ENCODE measurements at places on chromosomes 3 and 15. TPM values are rescaled to one million over a fixed set of nuclear protein-coding genes. Genes with fewer than 3 reads are reported as not detected.
A peak's percentile ranks its signal among the peaks of the same experiment; 100 is the strongest.

DNA sequence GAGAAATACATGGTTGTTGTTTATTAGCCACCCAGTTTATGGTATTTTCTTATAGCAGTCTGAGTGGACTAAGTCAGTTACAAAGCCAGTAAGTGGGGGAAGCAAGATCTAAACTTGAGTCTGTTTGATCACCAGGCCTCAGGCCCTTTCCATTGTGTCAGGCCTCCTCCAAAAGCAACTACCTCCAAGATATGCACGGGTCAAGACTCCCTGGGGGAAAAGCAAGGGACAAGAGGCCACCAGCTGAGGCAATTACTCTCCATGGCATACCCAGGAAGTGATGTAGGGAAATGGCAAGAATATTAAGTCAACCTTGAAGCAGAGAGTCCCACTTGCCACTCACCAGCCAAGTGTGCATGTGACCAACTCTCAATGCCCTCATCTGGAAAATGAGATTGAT lies 28.6 kb upstream of the SRGAP3 start:
- no peak overlapping the region for H3K27ac ChIP-seq
- no peak for DNase-seq
- H3K4me3 ChIP-seq, result no peak overlapping the region
- H3K36me3 ChIP-seq, result no peaks in the 10 kb centered on the region
- H3K27me3 ChIP-seq, result no peaks in the 10 kb centered on the region
- no peaks in the 10 kb centered on the region for H3K4me1 ChIP-seq

DNA sequence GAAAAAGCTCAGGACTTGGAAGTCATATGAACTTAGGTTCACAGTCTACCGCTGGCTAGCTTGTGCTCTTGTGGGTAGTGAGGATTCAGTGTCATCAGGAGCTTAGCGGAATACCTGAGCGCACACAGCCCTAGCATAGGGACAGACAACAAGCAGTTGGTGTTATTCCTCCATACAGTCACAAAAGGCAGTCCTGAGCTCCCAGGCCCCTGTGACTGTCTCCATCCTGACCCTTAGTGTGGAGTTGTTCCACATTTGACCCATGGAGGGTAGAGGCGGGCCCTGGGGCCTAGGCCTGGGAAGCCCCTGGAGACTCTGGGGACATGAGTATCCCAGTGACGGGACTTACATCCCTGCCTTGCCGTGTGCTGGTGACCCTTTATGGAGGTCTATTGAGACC lies 131.5 kb upstream of the PLXNA1 start:
- no peak overlapping the region for H3K4me3 ChIP-seq
- H3K36me3 ChIP-seq, result no peaks in the 10 kb centered on the region
- H3K4me1 ChIP-seq, result no peaks in the 10 kb centered on the region
- no peak for DNase-seq
- no peak overlapping the region for H3K27ac ChIP-seq

- no peaks in the 10 kb centered on the region for H3K4me1 ChIP-seq
- H3K27ac ChIP-seq, result no peak overlapping the region
- H3K36me3 ChIP-seq, result no peaks in the 10 kb centered on the region
- DNase-seq, result no peak
- H3K27me3 ChIP-seq, result no peaks in the 10 kb centered on the region
Measured at GRCh38 chr3:89527736-89528305, 420.4 kb downstream of the EPHA3 start.

GRCh38 chr3:154967090-154967489 lies 113.0 kb upstream of the MME start:
- no peaks in the 10 kb centered on the region for H3K27me3 ChIP-seq
- no peak overlapping the region for H3K4me3 ChIP-seq
- DNase-seq, result no peak
- H3K36me3 ChIP-seq, result no peaks in the 10 kb centered on the region
- H3K27ac ChIP-seq, result no peak overlapping the region
- no peaks in the 10 kb centered on the region for H3K4me1 ChIP-seq

DNA sequence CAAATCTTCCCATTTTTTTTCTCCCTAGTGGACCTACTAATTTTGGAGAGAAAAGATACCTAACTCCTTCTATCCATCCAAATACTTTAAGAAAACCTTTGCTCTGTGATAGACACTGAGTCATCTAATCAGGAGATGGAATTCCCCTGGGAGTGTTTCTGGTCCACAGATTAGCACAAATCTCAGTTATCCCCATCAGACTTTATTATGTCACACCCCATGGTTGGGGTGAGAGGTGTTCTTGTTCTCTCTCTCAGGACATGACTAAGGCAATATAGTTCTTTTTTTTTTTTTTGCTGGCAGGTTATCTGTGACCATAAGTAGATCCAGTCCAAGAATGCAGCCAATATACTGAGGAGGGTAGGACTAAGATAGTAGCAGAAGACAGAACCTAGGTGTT lies 15.8 kb downstream of the SLC9A9 start:
- no peaks in the 10 kb centered on the region for H3K36me3 ChIP-seq
- peaks cover 12% of the 10 kb centered on the region for H3K4me1 ChIP-seq
- H3K27ac ChIP-seq, result peak overlapping the region; percentile 76

- no peaks in the 10 kb centered on the region for H3K36me3 ChIP-seq
- no peak overlapping the region for H3K4me3 ChIP-seq
- H3K4me1 ChIP-seq, result no peaks in the 10 kb centered on the region
- no peak overlapping the region for H3K27ac ChIP-seq
- DNase-seq, result no peak
Measured at GRCh38 chr3:185465471-185465870, 33.4 kb downstream of the TMEM41A start.

DNA sequence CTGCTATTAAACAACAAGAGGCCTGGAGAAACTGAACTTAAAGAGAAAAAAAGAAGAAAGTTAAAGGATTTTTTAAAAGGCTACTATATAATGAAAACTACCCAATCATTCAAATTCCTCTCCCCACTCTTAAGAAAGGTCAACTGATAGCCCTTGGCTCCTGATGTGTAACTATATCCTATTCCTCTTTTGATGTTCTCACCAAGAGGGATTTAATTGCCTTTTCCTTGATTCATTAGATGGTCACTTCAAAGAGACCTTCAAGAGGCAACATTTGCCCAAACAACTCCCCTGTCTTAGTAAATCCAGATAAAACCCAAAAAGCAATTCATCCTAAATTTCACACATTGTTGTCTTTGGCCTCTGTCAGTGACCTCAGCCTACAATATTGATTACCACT lies 86.0 kb downstream of the FMN1 start:
- H3K4me1 ChIP-seq, result no peaks in the 10 kb centered on the region
- H3K27me3 ChIP-seq, result no peaks in the 10 kb centered on the region
- H3K27ac ChIP-seq, result no peak overlapping the region
- no peak overlapping the region for H3K4me3 ChIP-seq
- no peak for DNase-seq

DNA sequence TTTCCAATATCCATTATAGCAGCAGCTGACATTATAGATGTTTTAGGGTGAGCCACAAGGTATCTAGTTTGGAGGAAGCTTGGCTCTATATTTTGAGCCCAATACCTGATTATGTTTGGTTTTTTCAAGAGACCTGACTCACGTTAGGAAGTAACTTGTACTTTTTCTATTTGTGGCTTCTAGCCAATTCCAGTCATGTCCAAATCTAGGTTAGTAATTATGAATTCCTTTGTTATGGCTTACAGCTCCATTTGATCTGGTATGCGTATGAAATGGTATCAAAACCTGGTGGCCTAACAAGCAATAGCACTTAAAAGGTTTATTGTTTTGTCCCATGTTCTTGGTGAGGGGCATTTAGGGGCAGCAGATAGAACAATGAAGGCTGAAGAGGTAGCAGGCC lies 115.9 kb downstream of the TOP2B start:
- no peak overlapping the region for H3K4me3 ChIP-seq
- H3K27ac ChIP-seq, result no peak overlapping the region
- no peaks in the 10 kb centered on the region for H3K27me3 ChIP-seq
- DNase-seq, result no peak
- H3K4me1 ChIP-seq, result no peaks in the 10 kb centered on the region
- H3K36me3 ChIP-seq, result no peaks in the 10 kb centered on the region

GRCh38 chr3:11950576-11950975 lies 53.6 kb upstream of the SYN2 start:
- DNase-seq, result no peak
- H3K27ac ChIP-seq, result no peak overlapping the region

DNA sequence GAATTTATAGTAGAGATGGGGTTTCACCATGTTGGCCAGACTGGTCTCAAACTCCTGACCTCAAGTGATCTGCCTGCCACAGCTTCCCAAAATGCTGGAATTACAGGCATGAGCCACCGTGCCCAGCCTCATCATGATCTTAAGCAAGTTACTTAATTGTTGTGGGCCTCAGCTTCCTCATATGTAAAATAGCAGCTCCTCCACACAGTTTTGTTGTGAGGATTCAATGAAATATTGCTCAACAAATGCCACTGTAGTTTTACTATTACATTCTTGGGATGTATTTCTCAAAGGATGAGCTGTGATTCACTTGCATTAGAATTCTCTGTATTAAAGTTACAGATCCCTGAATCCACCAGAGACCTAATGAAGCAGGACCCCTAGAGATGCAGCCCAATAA lies 168.8 kb downstream of the ADAMTS9 start:
- H3K27me3 ChIP-seq, result no peaks in the 10 kb centered on the region
- H3K27ac ChIP-seq, result no peak overlapping the region
- H3K4me3 ChIP-seq, result no peak overlapping the region
- no peak for DNase-seq
- H3K36me3 ChIP-seq, result no peaks in the 10 kb centered on the region

- H3K27ac ChIP-seq, result no peak overlapping the region
- H3K4me3 ChIP-seq, result no peak overlapping the region
- H3K36me3 ChIP-seq, result no peaks in the 10 kb centered on the region
- no peaks in the 10 kb centered on the region for H3K27me3 ChIP-seq
- DNase-seq, result no peak
Measured at GRCh38 chr15:42073418-42073817, 20.9 kb downstream of the PLA2G4D start.

DNA sequence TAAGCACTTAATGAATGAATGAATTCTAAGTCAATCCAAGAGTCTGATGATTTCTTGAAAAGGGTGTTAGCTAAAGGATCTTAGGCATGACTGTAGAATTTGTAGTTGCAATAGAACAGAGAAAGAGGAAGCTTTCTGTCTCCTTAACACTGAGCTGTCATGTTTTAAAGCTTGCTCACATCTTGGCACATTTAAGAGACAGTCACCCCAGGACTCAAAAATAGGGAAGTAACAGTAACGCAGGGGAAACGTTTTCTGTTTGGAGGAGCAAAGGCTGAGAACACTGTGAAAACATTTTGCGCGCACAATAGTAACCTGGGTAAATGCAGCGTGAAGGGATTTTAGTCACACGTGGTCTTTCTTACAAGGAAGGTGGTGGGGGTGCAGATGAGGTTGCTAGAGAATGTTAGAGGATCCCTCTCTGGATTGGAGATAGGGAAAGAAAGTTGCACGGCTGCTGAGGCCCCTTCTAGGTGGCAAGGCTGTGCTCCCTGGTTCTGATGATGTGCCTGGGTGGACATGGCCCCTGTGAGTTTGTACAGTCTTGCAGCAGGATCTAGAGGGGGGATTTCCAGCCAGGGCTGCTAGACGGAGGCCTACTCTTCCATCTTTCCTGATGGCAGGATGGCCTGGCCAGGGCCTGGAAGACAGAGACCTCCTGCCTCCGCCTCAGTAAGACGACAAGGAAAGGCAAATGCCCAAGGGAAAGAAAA lies 12.0 kb downstream of the STARD5 start:
- peaks cover 42% of the 10 kb centered on the region for H3K36me3 ChIP-seq
- DNase-seq, result no peak
- no peak overlapping the region for H3K4me3 ChIP-seq
- peak overlapping the region; percentile 61 for H3K27ac ChIP-seq

- H3K27ac ChIP-seq, result no peak overlapping the region
- H3K4me1 ChIP-seq, result no peaks in the 10 kb centered on the region
- peaks cover 16% of the 10 kb centered on the region for H3K36me3 ChIP-seq
- H3K4me3 ChIP-seq, result no peak overlapping the region
- DNase-seq, result no peak
Measured at GRCh38 chr15:90441027-90441426, 53.0 kb downstream of the IQGAP1 start.

- no peak for DNase-seq
- H3K4me1 ChIP-seq, result no peaks in the 10 kb centered on the region
- no peak overlapping the region for H3K4me3 ChIP-seq
- H3K27me3 ChIP-seq, result no peaks in the 10 kb centered on the region
- no peaks in the 10 kb centered on the region for H3K36me3 ChIP-seq
Measured at GRCh38 chr3:65532749-65533148, 506.0 kb downstream of the MAGI1 start.

GRCh38 chr3:140199743-140200142 lies 264.8 kb downstream of the CLSTN2 start:
- no peaks in the 10 kb centered on the region for H3K27me3 ChIP-seq
- no peak overlapping the region for H3K27ac ChIP-seq
- H3K36me3 ChIP-seq, result no peaks in the 10 kb centered on the region
- H3K4me1 ChIP-seq, result no peaks in the 10 kb centered on the region

GRCh38 chr3:63877737-63878393 lies 14.2 kb downstream of the ATXN7 start:
- H3K4me3 ChIP-seq, result no peak overlapping the region
- H3K27ac ChIP-seq, result no peak overlapping the region
- no peaks in the 10 kb centered on the region for H3K4me1 ChIP-seq
- no peaks in the 10 kb centered on the region for H3K27me3 ChIP-seq
- no peak for DNase-seq

- H3K36me3 ChIP-seq, result no peaks in the 10 kb centered on the region
- no peak overlapping the region for H3K27ac ChIP-seq
- DNase-seq, result no peak
- H3K4me1 ChIP-seq, result no peaks in the 10 kb centered on the region
Measured at GRCh38 chr15:31869686-31870307, 160.5 kb upstream of the CHRNA7 start.

DNA sequence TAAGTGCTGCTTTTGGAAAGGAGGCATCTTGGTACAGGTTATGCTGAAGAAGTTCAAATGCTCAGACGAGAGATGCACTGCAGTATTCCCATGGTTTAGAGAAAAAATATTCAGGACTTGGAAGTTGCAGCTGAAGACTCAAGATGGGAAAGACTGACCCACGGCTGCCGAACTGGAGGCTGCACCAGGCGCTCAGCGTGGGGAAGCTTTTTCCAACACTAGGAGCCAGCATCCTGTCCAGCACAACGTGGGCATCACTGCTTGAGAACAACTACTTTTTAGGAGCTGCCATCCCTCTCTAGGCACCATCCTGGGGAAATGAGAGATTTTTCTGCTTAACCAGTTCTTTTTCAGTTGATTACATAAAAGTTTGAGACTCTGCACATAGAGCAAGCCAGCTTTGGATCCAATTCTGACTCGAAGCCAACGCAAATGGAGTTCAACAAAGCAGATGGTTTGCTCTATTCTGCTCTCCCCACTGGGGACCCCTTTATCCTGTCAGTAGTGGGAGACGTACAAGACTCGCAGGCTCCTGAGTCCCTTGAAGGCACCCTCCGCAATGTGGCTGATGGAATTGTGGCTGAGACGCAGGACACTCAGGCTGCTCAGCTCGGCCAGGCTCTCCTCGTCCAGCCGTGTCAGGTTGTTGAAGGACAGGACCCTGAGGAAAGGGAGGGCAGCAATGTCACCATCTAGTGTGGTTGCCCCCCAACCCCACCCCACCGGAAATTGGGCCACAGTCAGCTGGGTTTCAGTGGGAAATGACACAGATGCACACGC lies 93.8 kb downstream of the LRIG1 start:
- no peaks in the 10 kb centered on the region for H3K27me3 ChIP-seq
- H3K36me3 ChIP-seq, result no peaks in the 10 kb centered on the region
- H3K4me3 ChIP-seq, result no peak overlapping the region
- no peak for DNase-seq
- H3K4me1 ChIP-seq, result no peaks in the 10 kb centered on the region
- no peak overlapping the region for H3K27ac ChIP-seq

Gene VGLL3
- total RNA-seq, result 0.05 TPM

Gene RPL35A
- 1,469 TPM for total RNA-seq

Gene ST8SIA2
- total RNA-seq, result not detected

Gene PLS1
- 1.6 TPM for total RNA-seq

Gene UNC13C
- 17.7 TPM for total RNA-seq

Gene ISLR2
- total RNA-seq, result 0.37 TPM

Gene MCTP2
- total RNA-seq, result 1.0 TPM

Gene LNP1
- total RNA-seq, result 2.4 TPM

Gene SNTN
- not detected for total RNA-seq

Measured in GM12878 (cell line).